ENCODE measurements at places on chromosomes 1 and 21.

DNA sequence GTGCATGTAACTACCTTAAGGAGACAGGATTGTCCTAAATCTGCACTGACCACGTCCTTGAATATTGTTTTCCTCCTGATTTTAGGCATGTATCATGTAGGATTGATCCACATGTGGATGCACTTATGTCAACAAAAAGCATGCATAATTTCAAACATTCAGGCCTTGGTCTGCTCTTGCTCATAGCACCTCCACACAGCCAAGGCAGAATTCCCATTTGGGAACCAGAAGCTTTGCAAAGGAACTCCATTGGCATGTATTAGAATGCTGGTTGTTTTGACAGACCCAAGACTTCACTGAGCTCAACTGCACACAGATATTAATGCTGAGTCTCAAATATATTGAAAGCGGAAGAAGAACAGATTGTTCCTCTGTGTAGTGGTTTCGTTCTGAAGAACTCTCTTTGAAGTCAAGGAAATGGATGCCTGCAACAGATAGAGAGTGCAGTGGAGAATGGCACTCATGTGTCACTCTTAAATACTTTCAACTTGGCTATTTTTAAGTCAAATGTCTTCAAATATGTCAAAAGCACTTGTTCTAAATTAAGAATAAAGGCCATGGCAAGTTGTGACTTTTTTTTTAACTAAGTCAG is 387.6 kb downstream of the LTN1 start:
- DNase-seq: no peak

GRCh38 chr1:244291236-244292201 is 160.2 kb downstream of the ADSS2 start:
- DNase-seq: no peak

DNA sequence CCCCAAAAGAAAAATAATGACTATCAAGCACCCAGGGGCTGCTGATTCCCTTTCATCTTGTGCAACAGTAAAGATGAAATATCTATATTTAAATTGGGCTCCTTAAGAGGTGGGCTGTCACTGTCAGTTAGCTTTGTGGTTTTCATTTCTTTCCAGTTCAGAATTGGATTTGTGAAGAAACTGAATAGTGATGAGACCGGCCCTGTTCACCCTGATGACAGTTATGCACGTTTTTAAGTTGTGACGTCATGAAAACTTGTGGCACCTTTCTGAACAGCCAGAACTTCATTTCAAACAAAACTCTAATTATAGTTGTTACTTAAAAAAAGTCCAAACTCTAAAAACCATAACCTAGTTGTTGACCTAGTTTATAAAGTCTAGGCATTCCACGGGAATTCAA is 125.9 kb downstream of the RUNX1 start:
- no peak for DNase-seq

DNA sequence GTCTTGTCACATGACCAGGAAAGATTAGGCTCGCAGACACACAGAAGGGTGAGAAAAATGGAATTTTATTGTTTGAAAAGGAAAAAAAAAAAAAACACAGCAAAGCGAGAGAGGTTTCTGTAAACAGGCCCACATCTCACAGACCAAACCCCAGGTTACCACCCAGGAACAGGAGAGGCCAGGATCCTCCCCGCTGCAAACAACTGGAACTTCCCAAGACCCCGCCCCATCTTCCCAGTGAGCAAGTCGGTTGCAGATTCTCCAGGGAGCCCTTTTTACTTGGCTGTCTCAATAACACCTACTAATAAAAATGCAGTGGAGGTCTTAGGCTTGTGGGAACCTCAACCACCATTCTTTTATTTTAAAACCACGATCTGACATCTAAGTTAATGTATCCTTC is 84.7 kb upstream of the ETS2 start:
- no peak for DNase-seq

All from DMS53 (cell line).